ENCODE measurements at places on chromosomes 4 and X.

DNA sequence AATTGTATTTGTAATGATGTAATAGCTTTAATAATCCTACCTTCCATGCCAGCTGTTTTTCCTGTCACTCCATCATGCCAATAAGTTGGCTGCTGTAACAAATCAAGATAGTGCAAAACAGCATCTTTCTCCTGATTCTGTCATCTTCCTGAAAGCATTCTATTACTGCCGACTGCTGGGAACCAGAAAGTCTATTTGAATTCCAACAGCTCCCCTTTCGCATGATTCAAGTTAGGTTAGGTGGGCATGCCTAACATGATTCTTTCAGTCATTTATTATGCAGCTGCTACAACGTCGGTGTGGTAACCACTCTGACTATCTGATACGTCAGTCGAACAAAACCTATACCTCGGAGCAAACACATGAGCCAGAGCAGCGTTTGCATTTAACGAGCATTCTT, 127.9 kb upstream of the DMD start:
- DNase-seq: no peak

GRCh38 chr4:94743838-94744237, 13.9 kb upstream of the BMPR1B start:
- no peak for DNase-seq

GRCh38 chr4:38909015-38909414, 41.4 kb downstream of the FAM114A1 start:
- DNase-seq: no peak

- DNase-seq: no peak
These were observed 22.5 kb downstream of the FAM241A start for GRCh38 chr4:112167794-112168193.

GRCh38 chr4:182250446-182250845, 7.2 kb downstream of the TENM3 start:
- no peak for DNase-seq
